Activated T-helper 2 cell treated with anti-CD3 and anti-CD28 coated beads, Interferon-gamma antibody, Interleukin-2, Interleukin-4, amounts not matched to agents 10 μg/mL and 5 μg/mL and 100 μg/mL, durations not matched to agents 14 hours and 24 hours and 36 hours (primary cell): ENCODE measurements at places on chromosomes 7 and 10.
A peak's percentile ranks its signal among the peaks of the same experiment; 100 is the strongest.

GRCh38 chr7:20532890-20533289 lies 82.6 kb upstream of the ABCB5 start:
- DNase-seq: no peak

GRCh38 chr7:26199301-26200037 lies 1.1 kb downstream of the HNRNPA2B1 start:
- DNase-seq: peak; percentile 60

DNA sequence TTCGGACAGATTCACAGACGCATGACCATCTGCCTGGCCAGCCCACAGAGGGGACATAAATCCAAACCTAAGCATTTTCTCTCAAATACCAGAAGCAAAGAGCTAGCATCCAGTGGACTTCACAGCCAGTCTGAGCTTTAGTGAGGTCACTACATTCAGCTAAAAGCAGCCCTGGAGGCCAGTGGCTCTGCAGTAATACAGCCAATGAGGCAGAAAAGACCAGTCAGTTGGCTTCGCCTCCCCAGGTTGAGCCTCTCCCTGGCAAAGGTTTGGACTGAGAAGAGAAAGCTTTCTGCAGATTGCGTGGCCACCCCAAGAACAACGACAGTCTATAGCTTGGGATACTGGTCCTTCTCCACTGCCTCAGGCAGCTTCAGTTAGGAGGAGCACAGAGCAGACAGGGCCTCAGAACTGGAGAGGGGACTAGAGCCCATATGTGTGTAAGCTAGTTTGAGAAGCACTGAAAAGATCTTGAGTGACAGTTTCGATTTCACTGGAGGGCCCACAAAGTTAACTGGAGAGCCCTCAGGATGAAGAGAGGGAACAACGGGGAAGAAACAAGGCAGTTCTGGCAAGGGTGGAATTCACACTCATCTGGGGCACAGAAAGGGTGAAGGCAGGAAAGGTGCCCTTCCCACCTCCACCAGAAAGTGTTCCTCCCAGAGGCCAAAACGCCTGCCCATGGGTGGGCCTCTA lies 3.8 kb downstream of the WDR91 start:
- no peak for DNase-seq

DNA sequence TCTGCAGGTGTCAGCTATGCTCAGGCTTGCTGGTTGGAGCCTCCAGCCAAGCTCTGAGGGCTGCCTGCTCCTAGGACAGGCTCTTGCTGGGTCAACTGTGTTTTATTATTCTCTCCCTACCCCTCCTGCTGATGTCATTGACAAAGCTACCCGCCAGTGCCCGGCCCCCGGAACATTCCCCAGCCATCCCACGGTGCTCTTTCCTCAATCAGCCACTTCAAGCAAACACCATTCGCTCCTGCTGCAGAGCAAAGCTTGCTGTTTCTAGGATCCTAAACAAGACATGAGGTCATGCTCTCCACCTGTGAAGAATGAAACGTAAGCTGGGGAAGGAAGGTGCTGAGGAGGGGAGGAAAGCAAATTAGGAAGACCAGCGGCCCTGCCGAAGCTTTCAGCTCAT lies 2.1 kb upstream of the C10orf71 start:
- DNase-seq: no peak

- no peak for DNase-seq
Observed at GRCh38 chr10:60456053-60456452, 66.4 kb upstream of the ANK3 start.

DNA sequence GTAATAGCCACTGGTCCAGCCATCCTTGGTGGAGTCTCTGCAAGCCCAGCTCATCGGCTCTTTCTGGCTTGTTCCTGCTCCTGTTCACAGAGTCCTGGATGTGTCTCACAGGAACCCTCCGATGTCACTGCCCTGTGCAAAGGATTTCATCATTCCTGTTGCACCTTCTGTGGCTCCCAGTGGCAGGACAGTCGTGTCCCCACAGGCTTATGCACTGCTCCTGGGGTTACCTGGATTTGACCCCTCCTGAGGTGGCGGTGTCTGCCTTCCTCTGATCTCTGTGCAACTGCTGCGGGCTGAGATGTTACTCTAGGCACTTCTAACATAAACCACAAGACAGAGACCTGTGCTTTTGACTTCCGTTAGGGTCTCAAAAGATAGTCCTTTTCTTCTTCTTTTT lies 30.6 kb downstream of the APBB1IP start:
- DNase-seq: peak; percentile 32

GRCh38 chr10:101535949-101536348 lies 52.1 kb downstream of the POLL start:
- no peak for DNase-seq

GRCh38 chr10:124157271-124157681 lies 63.9 kb upstream of the CHST15 start:
- no peak for DNase-seq

GRCh38 chr10:110827410-110827809 lies 44.3 kb upstream of the PDCD4 start:
- DNase-seq: no peak

DNA sequence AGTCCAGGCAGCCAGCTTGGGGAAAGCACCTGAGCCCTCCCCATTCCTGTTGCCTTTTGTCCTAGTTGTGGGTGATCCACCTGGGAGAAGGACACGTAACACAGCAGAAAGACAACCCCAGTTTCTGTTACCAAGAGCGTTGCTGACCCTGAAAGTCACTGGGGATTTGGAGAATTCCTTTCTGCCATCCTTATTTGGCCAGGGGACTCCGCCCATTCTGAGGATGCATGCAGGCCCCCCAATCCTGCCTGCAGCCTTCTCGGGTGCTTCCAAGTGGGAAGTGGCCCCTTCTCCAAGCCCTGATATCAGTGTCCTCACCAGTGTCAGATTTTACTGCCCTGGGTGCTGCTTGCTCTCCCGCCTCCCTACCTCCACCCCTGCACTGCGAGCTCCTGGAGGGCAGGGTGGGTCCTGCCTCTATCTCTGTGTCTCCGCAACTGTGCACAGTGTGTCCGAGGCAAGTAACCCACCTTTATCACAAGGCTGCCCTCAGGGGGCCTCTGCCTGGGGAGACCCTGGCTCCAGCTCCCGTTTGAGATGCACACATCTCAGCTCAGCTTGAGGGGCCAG lies 9.2 kb upstream of the ADCY1 start:
- no peak for DNase-seq

- DNase-seq: no peak
Observed at GRCh38 chr7:29290829-29291228, 96.3 kb downstream of the CHN2 start.

GRCh38 chr7:121547544-121548092 lies 151.5 kb upstream of the FAM3C start:
- no peak for DNase-seq

- no peak for DNase-seq
Observed at GRCh38 chr7:107503687-107504086, 33.8 kb downstream of the GPR22 start.

DNA sequence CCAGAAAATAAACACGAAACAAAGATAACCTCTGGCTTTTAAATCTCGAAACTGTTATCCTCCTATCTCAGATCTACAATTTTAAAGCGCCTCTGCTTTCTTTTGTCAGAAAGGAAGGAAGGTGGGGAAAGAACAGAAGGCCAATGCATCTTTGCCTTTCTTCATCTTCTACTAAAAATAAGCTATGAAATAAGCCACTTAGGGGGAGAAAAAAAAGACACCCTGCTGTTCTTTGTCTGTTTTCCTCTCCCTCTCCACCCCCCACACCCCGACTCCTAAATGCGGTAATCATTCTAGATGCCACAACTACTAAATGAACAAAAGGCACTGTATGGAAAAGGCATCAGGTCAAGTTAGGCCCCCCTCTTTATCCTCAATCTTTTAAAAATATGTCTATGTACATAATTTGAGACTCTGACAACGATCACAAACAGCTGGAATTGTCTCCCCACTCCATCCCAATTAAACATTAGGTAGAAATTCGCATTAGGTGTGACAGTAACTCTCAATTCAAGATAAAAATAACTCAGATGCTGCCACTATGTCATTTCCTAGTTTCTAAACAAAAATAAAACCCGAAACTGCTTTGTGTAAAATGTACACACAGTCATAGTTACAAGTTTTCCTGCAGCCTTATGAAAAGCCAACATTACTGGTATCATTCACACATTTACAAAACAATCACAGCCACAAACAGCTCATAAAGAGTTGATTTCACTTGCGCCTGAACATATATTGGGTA lies 2.4 kb downstream of the UBE2H start:
- no peak for DNase-seq

DNA sequence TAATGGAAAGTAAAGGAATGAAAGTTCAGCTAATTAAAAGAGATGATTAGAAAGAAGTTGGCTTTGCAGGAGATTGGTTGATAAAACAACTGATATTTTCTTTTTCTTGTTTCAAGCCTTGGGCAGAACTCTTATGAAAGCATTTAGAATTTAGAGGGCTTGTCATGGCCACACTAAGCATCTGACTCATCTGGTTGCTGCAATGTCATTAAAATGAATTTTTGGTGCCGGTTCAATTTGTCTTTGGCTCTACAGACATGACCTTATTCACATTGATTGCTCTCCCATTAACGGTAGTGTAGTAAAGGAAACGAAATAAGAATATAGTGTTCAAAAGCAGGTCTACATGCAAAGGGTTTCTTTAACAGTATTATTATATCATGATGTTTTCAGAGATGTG lies 1012.4 kb upstream of the C7orf33 start:
- no peak for DNase-seq

- DNase-seq: no peak
Observed at GRCh38 chr7:84042110-84042539, 152.5 kb downstream of the SEMA3A start.

GRCh38 chr10:107371801-107372200 lies 207.3 kb upstream of the SORCS1 start:
- no peak for DNase-seq
